Stimulated activated CD4-positive, alpha-beta T cell treated with anti-CD3 and anti-CD28 coated beads, Interleukin-2, amount 100 ng/mL, for 48 hours (primary cell): ENCODE measurements at places on chromosomes 6 and 20.
A peak's percentile ranks its signal among the peaks of the same experiment; 100 is the strongest.

- DNase-seq = no peak
These were observed 404 bp downstream of the CEP162 start for GRCh38 chr6:84227044-84227433.

DNA sequence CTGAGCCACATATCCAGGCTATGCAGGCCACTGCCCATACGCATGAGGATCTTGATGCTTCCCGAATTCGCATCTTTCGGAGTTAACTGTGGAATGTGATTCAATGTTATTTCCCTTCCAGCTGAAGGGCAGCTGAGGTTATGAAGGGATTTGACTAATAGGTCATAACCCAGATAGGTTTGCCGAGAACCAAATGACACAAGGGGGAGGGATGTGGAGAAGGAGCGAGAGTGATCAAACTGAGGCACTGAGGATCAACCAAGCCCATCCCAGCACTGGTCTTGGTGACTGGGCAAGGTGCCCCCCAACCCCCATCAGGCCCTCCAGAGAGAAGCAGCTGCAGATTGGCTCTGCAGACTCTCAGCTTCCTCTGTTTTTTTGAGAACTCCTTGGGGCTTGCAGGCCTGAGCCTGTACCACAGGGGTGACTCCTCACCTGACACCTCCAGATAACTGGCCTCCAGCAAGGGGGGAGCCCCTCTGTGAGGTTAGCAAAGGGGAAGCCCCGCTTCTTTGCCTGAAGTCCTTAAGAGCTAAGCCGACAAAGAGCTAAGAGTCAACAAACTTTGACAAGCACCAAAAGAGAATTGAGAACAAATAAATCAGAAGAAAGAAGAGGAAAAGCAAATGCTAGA lies 185.9 kb downstream of the PDE7B start:
- DNase-seq = no peak

DNA sequence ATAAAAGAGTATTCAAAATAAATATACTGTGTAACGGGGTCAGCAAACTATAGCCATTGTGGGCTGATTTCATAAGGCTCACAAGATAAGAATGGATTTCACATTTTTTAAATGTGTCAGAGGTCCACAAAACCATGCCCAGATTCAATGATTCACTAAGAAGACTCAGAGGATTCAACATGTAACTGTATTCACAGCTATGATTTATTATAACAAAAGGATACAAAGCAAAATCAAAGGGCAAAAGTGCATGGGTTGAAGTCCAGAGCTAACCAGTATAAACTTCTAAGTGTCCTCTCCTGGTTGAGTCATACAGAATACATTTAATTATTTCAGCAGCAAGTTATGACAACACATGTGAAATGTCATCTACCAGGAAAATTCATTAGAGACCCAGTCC lies 49.2 kb downstream of the TBC1D32 start:
- no peak for DNase-seq

- no peak for DNase-seq
These were observed 85.6 kb downstream of the ANKRD6 start for GRCh38 chr6:89518352-89519055.

DNA sequence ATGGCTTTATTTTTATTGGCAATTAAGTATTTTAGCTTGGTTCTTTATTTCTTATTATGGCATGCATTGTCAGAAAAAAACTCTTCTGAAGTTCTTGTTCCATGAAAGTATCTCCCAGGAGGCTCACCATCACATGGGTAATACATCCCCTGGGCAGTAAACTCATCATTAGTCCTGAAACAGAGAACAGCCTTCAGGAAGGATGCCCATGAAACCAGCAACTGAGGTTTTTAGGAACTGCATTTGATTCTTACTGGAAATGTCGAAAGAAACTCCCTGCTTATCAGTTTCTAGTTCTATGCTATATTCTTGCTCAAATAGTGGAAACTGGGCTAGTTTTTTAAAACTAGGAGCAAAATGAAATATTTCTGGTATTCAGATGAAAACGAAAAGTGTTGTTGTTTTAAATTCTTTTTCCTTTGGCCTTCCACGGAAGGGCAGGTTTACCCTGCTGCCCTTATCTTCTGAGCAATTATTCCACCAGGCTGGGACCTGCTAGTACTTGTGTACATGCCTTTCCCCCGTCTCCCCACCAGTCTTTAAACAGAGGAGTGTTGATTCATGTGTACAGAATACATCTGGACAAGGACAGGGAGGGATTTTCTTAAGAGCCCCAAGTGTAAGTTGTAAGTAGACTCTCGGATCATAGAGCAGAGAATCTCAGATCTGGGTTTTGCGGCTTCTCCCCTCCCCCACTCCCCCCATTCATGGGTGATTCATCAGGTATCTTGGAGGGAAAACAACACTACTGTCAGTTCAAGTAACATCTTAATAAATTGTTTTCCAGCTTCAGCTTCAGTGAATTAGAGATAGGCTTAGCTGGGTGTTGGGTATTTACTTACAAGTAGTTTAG lies 81.5 kb downstream of the RTN4IP1 start:
- peak; percentile 32 for DNase-seq

DNA sequence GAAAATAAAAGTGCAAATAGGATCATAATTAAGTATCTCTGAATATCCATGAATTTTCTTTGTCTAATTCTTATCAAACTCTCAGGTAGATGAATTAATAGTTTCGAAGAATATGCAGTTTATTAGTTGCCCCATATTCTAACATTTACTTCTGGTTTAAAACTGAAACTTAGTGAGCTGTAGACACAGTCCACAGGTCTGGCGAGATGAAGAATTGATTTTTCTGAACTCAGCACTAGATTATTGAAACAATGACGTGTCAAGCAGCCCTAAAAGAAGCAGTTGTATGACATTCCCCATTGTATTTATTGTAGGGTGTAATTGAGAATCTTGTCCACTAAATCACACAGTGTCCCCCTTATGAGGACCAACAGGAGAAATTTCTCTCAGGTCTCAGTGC lies 407.1 kb downstream of the GRIK2 start:
- no peak for DNase-seq

DNA sequence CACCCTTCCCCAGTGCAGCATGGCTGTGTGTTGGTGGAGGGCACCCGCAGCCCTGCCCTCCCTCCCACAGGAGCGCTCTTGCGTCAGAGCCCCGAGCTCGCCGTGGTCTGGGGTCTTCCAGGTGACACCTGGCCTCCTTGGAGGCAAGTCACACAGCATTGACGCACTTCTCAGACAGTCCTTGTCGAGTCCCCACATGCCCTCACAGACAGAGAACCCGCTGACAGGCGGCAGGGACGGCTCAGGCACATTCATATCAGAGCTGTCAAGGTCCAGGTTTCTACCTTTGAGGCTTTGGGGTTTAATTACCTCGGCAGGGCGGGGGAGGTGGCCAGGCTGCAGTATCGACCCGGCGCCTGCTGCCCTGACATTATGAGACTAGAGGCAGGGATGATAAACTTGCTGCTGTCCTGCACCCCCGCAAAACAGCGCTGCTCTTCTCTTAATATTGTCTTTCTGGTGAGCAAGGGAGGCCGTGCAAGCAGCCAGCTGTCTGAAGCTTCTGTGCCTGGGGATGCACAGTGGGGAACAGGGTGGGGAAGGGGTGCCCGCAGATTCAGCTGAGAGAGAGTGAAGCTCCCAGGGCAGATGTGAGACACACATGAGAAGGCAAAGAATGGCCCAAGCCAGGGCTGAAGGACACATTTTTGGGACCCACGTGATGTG lies 4.7 kb downstream of the NPEPL1 start:
- DNase-seq = no peak

- DNase-seq = peak; percentile 59
These were observed 534 bp downstream of the ZNF76 start for GRCh38 chr6:35259948-35260590.

- no peak for DNase-seq
These were observed 255.4 kb upstream of the STXBP5 start for GRCh38 chr6:146948790-146949342.

DNA sequence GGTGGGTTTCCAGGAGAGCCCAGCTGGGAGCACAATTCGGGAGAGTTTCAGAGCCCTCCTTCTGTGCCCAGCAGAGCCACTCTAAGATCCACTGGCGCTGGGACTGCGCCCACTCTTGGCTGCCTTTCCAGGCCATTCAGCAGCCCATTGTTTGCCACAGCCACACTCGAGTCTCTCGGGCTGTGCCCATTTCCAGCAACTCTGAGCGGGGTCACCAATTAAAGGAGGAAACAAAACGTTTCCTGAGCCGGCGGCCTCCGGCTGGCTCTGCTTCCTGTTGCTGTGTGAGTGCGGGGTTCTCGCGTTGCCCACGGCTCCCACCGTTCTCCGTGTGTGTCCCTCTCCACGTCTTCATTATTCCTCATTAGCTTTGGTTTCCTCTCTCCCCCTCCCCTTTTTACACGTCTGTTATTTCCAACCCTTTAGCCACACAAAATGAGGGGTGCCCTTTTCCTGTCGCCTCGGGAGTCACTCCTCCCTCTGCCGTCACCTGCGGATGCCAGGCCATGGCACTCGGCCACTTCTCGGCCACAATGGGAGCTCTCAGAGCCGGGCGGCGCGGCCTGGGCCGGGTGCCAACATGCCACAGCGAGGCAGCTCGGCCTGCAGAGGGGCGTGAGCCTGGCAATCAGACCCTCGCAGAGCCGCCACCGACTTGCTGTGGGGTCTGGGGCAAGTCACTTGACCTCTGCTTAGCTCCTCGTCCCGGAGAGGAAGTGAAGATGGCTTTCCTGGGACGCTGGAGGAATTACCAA lies 94.3 kb upstream of the NKX2-2 start:
- no peak for DNase-seq

DNA sequence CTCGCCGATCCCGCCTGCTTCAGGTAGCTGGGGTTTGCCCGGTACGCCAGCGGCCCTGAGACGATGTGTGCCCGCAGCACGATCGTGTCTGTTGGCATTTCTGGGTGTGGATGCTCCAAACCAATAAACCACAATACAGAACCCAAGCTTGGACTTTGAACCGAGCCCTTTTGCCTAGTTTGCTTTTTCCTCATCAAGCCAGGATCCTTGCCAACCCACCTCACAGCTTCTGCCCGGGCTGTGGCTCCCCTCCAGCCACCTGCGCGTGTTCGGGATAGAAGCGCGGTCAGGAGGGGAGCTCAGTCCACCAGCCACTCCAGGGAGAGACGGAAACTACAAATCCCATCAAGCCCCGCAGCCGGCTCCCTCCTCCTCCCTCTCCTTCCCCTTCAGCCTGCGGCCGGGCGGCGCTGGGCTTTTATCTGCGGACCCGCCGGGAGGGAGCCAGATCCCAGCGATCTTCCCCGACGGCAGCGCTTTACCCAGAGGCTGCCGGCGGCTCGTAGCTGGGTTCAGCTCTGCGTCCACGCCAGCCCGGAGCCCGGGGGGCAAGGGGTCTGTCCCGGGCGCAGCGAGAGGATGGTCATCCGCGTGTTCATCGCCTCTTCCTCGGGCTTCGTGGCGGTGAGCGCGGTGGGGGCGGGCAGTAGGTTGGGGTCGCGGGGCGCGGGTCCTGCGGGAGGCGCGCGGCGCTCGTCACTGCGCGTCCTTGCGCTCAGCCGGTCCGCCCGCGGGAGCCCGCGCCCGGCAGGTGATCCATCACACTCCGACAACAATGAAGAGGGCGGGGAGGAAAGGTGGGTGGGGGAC lies at the start of gene SH3BGRL2:
Gene SH3BGRL2, plus strand, starts transcription at position 447 of the 810 bp plus-strand sequence. Its CDS starts 133 bp downstream, at position 580.
- peak; percentile 10 for DNase-seq

DNA sequence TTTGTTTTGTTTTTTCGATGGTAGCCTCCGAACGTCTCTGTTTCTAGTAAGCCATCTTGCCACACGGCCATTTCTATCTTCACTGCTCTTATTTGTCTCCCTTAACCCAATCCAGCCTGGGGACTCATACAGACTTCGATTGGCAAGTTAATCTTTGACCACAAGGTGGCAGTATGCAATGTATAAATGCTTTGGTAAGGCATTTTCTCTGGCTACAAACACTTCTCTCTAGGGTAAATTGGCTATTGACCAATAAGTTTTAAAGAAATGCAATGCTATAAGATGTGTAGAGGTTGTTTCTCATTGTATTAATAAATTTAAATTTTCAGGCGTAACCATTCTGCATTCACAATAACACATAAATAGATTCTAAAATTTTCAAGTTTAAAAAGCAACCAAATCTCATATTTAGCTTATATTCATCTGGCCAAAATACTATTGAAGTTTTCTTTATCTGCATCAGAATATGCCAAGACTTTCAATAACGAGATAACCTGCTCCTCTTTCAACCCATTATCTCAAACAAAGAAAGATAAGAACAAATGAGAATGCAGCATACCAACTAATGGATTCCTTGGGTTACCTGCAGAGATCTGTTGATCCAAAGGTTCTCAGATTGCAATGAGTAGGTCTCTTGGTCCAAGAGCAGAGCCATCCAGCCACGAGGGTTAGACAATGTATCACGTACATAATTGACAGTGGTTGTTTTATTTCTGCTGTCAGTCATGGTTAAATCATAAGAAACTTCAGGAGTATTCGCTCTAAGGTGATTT lies 231.9 kb downstream of the PKHD1 start:
- DNase-seq = peak; percentile 7

DNA sequence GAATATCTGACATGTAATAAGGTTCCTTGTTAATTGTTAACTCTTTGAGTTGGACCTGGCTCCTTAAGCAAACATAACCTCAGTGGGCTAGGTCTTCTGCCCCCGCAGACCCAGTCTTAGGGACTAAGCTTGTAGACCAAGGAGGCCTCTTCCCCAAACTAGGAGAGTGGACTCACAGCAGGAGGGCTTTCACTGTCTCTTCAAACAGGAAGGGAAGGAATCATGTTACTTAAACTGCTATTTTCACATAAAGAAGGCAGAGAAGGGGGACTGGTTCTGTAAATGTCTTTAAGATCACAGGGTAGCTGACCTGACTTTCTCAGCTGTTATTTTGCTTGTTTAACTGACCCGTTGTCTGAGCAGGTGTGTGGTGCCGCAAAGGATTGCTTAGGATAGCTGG lies 34.9 kb upstream of the PRDM1 start:
- DNase-seq = no peak

- DNase-seq = no peak
These were observed 73.5 kb upstream of the RNF217 start for GRCh38 chr6:124888581-124889371.

DNA sequence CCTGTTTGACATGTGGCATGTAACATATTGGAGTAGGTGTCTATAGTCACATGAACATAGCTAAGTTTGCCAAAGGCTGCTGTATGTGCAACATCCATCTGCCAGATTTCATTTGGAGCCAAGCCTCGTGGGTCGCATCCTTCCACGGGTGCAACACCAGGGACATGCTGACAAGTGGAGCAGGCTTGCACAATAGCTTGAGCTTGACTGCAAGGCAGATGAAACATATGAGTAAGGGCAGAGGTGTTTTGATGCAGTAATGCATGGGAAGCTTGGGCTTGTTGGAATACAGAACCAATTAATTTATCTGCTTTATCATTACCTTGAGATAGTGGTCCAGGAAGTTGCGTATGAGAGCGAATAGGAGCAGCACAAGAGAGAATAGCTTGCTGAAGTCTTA lies 74.1 kb upstream of the BTN3A2 start:
- DNase-seq = no peak

GRCh38 chr6:3939368-3939958 lies 90.3 kb downstream of the FAM50B start:
- no peak for DNase-seq

GRCh38 chr20:33076662-33077372 lies 2.6 kb upstream of the BPIFB4 start:
- no peak for DNase-seq

GRCh38 chr20:24795436-24795835 lies 153.6 kb upstream of the CST7 start:
- no peak for DNase-seq
